CD4-positive, alpha-beta T cell treated with Interleukin-4 for 1 hour (primary cell): ENCODE measurements at places on chromosomes 5 and 9.

GRCh38 chr5:113054899-113055298 is 78.3 kb downstream of the DCP2 start:
- no peak for DNase-seq

GRCh38 chr5:140498591-140498990 is 48.9 kb upstream of the EIF4EBP3 start:
- no peak for DNase-seq

- no peak for DNase-seq
Observed at GRCh38 chr5:6674886-6675285, 38.3 kb upstream of the TENT4A start.

DNA sequence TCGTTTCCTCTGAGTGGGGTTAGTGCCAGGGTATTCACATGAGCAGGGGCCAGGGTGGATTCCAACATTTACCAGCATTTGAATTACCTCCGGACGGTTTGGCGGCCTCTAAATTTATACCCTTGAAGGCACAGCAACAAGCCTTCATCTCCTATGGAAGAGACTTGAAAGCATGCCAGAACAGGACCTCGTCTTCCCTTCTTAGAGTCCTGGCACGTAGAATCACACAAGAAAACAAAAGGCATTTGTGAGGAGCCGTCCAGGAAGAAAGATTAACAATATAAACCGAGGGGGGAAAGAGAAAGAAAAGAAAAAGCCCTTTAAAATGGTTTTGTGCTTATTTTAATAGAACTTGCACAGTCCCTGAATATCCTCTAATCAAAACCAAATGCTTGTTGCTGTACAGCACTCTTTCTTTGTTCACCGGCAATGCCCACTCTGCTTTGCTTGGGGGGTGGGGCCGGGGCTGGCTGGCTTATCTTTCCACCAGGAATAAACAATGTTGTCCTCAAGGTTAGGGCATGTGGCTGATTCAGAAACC is 575.8 kb upstream of the ZNF462 start:
- DNase-seq = no peak

GRCh38 chr5:42483472-42484154 is 60.4 kb downstream of the GHR start:
- DNase-seq = no peak

DNA sequence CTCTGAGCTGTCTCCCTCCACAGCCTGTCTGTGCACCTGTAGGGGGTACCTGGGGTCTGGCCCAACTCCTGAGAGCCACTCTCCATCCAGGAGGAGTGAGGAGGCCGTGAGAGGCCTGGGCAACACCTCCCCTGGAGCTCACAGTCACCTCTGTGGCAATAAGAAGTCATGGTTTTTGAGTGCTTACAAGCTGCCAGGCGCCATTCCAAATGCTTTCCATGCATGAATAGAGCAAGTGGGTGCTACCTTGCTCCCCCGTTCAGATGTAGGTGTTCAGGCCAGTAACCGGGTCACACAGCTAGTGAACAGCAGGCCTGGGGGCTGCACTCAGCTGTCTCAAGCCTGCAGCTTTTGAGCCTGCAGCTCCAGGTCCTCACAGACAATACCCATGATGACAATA is 30.6 kb downstream of the CORO2A start:
- no peak for DNase-seq

GRCh38 chr5:74507370-74508005 is 133.0 kb downstream of the ENC1 start:
- no peak for DNase-seq
